Activated naive CD4-positive, alpha-beta T cell treated with Interleukin-2 at 50 U/mL for 16 hours (primary cell): ENCODE measurements at places on chromosomes 5 and 9.

DNA sequence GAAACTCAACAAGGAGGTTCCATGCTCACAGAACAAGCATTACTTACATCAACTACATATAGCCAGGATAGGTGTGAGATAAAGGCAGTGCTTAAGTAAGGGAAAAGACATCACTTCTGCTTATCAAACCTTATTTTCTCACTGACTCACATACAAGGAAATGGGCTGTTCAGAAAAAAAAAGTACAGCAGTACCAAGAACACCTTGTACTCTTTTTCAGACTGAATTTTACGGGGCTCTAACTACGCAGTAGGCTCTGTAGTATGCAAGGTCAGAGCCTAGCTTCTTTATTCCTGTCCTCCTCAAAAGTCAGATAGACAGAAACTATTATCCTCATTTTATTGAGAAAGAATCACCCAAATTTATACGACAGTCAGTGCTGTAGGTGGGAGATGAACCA lies 5.8 kb downstream of the PSMB7 start:
- DNase-seq: no peak

DNA sequence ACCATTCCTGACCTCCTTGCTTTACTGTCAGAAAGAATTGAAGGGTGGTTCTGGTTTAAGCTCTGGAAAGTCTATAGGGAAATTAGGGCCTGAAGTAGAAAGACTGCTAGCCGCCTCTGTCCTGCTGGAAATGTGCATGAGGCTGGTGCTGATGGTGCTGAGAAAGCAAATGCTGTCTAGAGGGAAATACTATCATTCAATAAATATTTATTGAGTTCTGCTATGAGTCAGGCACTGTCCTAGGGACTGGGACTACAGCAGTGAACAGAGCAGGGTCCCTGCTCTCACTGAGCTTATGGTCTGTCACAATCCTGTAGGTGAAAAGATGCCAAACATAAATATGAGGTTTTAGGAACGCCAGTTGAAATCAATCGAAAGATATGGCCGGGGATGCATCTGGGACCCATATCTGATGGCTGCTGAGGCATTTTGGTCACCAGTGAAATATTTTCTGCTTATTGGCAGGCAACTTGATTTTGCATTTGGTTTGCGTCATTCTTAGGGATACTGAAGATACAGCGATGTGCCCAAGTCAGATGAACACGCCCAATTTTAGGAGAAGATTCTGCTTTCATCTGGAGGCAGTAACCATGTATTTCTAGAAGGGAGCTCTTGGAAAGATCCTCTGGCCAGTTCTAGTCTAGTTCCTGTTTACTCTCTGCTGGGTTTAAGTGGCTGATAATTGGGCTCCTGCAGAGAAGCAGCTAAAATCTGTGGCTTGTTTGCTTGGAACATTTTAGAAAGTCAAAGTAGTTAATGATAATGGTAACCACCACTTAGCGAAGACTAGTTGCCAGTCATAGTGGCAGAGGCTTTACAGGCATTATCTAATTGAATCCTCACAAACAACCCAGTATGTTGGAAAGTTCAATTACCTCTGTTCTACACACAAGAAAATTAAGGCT lies 73.3 kb downstream of the INSYN2B start:
- DNase-seq: no peak

GRCh38 chr9:92066168-92066567 lies 49.0 kb downstream of the SPTLC1 start:
- DNase-seq: no peak

DNA sequence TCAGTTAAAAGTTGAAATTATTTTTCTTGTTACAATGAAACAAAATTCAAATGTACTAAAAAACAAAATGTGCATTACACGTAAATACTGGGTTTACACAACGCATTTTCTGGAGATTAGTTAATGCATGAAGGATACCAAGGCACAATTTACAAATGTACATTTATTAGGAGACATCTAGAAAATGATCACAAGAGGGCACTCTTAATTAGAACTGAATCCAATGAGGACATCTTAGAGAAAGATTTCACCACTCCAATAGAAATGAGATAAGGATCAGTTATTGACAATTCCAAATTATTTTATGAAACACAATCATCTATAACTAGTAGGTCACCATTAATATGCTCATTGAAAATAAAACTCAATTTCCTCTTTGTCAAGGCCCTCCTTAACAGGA lies 36.6 kb upstream of the CDH12 start:
- DNase-seq: no peak

GRCh38 chr5:96662725-96663518 lies 746 bp downstream of the CAST start:
- peak; percentile 90 for DNase-seq

DNA sequence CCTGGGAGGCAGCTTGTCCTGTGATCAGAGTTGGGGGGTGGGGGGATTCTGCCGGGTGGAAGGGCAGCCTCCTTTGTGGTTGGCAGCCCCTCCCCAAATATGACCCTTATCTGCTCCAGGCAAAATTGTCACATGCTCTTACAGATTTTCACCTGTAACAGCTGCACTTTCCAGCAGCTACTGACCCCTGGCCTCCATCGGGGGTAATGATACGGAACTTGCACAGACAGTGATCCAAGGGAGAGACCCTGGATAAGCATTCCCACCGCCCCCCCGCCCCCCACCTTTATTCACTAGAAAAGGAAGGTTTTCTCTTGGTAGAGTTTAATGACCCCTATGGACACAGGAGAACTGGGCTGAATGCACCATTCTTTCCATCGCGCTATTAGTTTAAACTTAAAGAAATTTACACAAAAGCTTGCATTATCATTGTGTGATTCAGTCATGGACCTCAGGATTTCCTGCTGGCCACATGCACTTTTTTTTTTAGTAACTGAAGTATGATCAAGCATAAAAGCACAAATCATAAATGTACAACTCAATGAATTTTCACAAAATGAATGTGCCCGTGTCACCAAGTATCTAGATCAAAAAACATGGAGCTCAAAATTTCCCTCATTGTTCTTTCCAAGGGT lies 10.7 kb upstream of the ZBTB34 start:
- DNase-seq: no peak

GRCh38 chr9:72592502-72593403 lies 71.3 kb downstream of the TMC1 start:
- DNase-seq: no peak

DNA sequence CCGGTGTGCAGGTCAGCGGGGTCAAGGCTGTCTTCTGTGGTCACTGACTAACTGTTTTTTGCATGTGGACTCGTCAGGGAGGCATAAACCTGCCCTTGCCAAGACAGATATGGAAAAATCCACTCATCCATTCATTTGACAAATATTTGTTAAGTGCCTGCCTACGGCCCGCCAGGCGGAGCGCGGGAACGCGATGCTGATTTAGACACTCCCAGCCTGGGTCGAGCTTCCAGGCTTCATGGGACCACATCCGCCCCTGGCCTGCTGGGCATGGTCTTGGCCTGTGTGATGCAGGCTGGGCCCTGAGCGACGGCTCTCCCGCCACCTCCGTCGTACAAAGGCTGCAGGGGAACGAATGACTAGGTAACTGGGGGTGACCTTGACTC lies 18.1 kb downstream of the MYMK start:
- DNase-seq: no peak
